ENCODE measurements at places on chromosomes 2 and 18.

- DNase-seq = no peak
Measured at GRCh38 chr18:6022845-6023244, 127.5 kb upstream of the TMEM200C start.

DNA sequence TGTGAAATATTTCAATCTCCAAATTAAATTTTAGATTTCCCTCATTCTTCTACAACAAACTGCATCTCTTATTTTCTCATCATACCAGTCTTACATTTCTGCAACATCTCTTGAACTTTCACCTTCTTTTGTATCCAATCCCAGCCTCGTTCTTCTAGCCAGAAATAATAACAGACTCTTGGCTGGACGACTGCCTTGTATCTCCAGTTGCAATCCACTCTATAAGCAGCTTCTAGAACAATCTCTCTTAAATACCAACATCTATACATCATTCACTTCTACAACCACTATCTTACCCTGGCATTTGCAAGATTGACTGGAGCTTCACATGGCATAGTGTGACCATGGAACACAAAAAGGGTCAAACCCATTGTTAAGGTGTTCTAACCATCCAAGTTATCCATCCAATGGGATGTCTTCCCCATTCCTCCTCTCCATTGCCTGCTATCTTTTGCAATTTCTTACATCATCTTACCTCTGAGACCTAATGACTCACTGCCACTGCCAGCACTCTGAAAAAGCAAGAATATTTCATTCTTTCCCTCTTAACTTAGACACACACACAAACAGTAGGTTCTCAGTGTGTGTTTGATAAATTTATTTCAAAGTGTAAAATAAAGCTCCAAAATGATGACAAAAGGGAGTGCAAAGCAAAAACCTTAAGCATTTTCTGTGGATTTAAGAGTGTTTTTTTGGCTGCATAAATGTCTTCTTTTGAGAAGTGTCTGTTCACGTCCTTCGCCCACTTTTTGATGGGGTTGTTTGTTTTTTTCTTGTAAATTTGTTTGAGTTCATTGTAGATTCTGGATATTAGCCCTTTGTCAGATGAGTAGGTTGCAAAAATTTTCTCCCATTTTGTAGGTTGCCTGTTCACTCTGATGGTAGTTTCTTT, 145.6 kb downstream of the METTL4 start:
- DNase-seq = no peak

GRCh38 chr2:20415511-20415918, 31.4 kb upstream of the RHOB start:
- DNase-seq = no peak

- DNase-seq = no peak
Measured at GRCh38 chr2:69387770-69388481, 899 bp upstream of the GFPT1 start.

GRCh38 chr2:20221555-20221973, 3.4 kb downstream of the SDC1 start:
- no peak for DNase-seq

GRCh38 chr2:200716386-200716785, 95.3 kb upstream of the BZW1 start:
- no peak for DNase-seq
